ENCODE measurements at places on chromosomes 12 and 14.

DNA sequence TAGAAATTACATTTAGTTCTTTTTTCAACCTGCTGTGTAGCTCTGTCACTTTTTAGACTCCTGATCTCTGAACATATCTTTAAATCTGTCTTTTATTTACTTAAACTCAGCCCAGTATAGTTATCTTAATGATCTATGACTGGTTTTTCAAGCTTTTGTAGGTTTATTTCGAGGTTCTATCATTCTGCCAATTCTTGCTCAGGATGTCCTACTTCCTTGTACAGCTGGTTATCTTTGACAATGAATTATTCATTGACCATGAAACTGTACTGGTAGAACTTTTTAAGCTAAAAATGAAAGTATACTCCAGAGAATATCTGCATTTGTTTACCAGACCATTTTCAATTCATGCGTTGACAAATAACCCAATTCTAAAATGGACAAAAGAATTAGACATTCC is 37.8 kb downstream of the TC2N start:
- no peak for DNase-seq

GRCh38 chr12:126685636-126686035 is 1581.3 kb upstream of the TMEM132C start:
- no peak for DNase-seq

DNA sequence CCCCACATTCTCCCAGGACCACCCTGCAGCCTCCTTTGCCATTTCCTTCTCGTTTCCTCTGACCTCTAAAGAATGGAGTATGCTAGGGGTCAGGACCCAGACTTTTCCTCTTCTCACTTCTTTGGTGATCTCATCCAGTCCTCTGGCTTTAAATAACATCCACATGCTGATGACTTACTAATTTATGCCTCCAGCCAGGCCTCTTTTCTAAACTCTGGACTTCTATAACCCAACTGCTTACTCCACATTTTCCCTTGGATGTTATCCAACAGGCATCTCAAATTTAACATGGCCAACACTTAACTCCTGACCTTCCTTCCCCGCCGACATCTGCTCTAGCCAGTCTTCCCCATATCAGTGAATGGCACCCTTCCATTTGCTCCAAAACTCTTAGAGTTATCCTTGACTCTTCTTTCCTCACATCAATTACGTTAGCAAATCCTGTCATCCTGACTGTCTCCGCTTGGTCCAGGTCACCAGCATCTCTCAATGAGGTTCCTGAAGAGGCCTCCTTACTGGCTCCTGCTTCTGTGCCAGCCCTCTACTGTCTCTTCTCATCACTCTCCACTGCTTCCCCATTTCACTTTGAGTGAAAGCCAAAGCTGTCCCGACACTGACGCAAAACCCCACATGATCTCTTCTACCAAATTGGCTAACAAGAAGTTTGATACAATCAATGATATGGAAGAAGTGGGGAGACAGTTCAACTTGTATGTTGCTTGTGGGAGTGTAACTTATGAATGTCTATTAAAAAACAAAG is 42.7 kb downstream of the TMBIM6 start:
- DNase-seq: no peak

GRCh38 chr12:101901777-101902176 is 24.4 kb downstream of the DRAM1 start:
- no peak for DNase-seq

DNA sequence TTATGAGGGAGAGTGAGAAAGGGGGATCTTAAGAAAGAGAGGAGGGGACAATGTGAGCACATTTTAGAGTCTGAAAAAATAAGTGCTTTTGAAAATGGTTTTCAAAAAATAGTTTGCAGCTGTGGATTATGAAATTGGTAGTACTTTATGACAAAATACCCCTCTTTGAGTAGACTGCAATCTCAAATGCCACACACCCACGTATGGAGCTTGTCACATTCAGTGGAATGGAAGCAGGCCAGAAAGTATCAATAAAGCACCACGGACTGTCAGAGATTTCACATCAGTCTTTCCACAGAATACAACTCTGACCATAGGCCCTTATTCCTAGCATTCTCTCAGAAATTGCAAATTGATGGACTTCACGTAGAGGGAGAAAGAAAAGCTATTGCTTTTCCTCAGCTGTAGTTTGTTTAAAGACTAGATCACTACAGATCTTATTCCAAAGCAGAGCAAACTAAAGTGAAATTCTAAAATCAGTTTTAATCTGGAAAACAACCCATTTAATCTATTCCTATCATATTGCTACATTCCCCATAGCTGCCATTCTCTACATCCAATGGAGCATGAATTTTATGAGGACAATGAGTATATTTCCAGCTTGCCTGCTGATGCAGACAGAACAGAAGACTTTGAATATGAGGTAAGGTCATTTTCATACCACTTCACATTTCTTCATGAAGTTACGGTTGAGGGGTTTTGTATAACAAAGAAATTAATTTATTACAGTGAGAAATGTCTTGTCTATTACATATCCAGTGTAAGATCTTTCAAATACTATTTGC is 321.3 kb downstream of the PDZRN4 start:
- DNase-seq: no peak

- no peak for DNase-seq
Measured at GRCh38 chr12:124578445-124578844, 11.0 kb upstream of the NCOR2 start.

DNA sequence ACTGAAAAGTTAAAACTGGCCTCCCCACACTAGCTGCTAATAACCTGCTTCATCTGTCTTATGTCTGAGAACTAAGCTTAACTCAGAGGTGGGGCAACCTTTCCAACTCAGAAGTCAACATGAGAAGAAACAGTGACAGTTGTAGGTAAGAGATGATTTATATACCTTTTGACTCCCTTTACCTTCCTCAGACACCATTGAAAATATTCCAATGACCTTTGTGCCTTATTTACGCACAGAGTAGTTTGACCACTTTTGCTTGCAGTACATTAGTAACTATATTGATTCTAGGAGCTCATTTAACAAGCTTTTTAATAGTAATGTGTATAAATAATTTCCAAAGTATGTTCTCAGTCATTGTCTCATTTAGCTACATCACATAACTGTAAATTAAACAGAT is 77.6 kb downstream of the ALX1 start:
- no peak for DNase-seq

- DNase-seq: no peak
Measured at GRCh38 chr12:14479004-14479403, 88.7 kb downstream of the PLBD1 start.

DNA sequence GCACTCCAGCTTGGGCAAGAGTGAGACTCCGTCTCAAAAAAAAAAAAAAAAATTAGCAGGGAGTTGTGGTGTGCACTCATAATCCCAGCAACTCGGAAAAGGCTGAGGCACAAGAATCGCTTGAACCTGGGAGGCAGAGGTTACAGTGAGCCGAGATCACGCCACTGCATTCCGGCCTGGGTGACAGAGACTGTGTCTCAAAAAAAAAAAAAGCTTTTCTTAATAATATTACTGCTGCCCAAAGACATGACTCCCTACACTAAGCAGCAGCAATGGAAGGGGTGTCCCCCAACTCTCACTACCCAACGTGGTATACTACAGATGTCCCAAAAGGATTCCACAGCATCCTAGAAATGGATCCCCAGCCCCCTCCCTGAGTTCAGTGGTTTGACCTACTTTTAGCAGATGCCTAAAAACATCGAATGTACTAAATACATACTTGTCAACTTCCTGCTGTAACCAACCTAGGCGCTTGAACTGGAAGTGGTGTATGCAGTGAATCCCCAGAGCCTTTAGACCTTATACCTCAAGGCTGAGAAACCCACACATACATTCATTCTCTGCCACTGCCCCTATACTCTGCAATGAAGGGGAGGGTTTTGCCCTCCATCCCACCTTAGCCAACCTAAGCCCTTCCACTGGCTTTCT is 8.5 kb upstream of the FKBP11 start:
- DNase-seq: peak; percentile 6

DNA sequence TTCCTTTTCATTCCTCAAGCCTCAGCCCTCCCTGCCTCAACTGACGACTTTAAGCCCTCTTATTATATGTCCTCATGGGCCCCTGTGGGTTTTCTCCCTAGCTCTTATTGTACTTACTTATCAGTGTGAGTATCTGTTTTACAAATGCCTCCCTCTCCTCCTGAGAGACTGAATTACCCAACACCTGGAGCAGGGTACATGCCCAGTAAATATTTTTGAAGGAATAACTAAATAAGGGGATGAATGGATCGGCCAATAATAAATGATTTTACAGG is 95.8 kb upstream of the SLC35F4 start:
- no peak for DNase-seq

- no peak for DNase-seq
Measured at GRCh38 chr14:73242357-73242901, 5.1 kb downstream of the PAPLN start.

DNA sequence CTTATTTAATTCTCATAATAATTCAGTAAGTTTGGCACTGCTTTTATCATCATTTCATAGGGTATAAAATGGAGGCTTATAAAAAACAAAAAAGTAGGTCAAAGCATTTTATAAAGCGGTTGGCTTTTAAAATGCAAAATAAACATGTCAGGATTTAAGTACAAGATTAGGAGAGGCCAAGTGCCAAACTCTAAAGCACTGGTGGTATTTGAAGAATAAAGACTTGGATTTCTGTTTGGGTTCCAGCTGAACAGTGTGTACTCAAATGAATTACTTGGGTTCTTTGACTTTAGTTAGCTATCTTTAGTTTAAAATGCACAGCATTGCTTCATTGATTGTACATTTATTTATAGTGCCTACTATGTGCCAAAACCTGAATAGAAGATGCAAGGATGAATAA is 966.6 kb upstream of the SEL1L start:
- no peak for DNase-seq
